ENCODE measurements at places on chromosomes 12 and 14.

DNA sequence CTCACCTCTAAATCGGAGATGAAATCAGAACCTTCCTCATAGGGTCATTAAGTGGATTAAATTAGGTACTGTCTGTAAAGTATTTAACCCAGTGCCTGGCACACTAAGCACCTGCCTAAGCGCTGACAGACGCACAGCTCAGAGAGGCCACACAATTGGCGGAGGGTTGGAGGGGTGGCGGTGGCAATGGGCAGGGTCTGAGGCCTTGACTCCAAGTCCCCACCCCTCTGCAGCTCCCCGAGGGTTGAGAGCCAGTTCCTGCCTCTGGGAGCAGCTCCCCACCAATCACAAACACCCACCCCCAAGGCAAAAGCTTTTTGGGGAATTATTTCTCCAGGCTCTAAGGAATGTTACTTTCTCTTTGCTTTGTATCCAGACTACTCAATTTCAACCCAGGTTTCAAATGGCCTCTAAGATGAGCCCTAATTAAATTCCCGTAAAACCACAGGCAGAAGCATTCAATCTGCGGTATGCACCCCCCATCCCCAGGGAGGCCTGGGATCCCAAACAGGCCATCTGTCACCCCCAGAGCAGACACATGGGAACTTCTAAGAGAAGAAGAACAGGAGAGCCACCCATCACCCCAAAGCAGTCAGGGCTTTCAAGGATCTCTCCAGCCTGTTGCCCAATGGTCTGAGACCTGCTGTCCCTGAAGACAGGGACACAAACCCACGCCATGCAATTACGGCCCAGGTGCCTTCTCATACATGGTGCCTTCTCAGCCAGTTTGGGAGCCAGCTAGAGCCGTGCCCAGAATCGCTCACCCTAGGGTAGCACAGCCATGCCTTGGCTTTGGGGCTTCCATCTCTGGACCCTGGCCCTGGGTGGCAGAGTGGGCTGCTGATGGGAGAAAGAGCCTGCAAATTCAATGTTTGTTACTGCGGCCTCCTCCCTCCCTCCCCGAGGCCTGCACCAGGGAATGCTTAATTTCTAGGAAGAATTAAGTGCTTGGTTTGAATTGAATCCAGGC lies 66.1 kb downstream of the CHGA start:
- DNase-seq = no peak

DNA sequence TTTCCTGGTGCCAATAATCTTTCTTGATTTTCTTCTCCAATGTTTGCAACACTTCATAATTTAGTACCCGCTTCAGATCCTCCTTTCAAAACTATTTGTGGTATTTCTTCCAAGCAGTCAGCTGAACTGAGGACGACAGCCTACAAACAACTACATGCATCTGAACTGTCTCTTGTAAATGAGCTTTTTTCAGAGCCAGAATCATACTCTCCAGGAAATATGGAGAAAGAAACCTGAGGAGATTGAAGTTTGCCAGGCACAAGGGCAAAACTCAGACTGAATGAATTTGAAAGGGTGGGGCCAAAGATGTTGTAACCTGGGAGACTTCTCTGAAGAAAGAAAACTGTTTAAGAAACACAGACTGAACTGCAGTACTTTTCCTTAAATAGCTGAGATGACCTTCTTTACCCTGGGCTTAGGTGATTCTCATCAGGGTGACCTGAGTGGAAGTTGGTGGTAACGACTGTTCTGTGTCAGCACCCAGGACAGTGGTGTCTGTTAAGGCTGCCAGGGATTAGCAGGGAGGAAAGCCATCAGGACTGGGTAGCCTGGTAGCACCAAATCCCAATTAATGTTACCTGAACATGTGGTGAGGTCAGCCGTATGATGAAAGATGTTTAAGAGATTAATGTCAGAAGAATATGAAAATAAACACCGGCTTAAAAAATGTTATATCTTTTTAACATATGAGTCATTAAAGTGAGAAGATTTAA lies 95.0 kb downstream of the TGFB3 start:
- DNase-seq = no peak

DNA sequence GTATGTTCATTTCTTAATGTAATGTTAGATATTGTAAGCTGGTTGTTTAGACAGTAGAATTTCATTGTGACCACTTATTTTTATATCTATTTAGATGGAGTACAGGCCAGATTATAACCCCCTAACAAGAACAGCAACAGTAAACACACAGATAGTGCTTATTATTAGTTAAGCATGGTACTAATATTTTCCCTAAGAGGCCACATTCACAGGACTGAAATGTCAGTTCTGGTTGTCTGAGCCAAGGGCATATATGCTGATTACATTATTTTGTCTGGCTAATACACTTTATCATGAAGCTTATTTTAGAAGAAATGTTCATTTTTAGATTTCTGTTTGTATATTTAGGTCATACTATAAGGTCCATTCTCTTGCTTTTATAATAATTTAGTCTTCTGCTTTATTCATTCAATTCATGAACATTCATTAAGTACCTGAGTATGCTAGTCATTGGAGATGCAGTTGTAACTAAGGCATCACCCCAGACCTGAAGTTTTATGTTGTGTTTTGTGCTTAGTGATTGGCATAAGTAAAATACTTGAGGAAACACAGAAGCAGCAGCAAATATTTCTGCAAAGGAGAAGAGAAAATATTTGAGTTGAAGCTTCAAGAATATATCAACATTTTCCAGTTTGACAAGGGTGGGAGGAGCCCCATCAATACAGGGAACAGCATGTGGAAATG lies 413.7 kb downstream of the RAD51B start:
- no peak for DNase-seq

- DNase-seq = no peak
These were observed 40.1 kb upstream of the DUSP6 start for GRCh38 chr12:89392391-89392790.

DNA sequence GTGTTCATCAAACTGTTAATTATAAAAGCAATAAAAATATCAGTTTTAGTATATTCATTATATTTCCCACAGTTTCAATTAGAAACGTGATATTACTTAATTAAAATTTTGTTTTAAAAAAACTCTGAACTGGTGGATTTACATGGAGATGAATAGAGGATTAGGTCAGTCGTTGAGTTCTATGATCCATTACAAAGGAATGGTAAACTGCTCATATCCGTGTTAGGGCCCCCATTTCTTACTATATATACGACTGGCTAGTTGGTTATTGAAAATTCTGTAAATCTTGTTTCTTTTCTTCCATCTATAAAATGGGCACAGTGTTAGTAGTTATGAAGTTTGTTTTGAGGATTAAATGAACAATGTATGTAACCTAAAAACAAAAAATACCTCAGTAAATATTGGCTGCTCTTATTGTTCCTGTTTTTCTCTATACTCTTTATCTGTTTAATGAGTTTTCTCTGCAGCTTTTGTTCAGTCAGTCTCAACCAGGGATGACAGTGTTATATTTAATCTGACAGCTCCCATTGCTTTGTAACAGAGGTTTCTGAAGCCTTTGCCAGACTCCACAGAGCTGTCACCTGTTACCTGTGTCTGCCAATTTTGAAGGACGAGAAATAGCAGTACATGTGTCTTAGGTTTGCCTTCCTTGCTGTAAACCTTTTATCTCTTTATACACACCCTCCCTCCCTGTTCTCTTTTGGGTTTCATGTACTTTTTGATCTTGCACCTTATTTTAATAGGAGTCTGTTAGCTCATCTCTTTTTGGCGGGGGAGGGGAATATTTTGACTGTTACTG lies 41.5 kb downstream of the FRS2 start:
- no peak for DNase-seq

Data from activated CD4-positive, alpha-beta T cell treated with anti-CD3 and anti-CD28 coated beads, Interleukin-10, Interleukin-2, amounts not matched to agents 100 ng/mL and 50 ng/mL, durations not matched to agents 16 hours and 8 hours (primary cell).